Activated gamma-delta T cell treated with Interleukin-2 at 50 U/mL for 16 hours (primary cell): ENCODE measurements at places on chromosomes 12 and 14.

- DNase-seq, result no peak
Observed at GRCh38 chr12:12214635-12215131, 52.2 kb downstream of the LRP6 start.

DNA sequence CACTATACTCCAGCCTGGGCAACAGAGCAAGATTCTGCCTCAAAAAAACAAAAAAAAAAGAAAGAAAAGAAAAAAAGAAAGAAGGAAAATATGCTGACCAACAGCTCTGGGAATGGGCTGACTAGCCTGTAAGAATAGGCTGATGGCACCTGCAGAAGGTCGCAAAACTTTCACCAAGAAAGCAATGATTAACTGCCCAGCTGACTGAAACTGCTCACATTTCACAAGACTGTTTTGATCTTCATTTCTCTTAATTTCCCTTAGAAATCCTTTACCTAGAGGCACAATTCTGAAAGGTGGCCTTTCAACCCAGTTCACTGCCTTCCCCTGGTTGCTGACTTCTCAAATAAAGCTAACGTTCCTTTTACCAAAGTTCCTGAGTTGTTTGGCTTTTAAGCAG, 12.4 kb downstream of the BEST3 start:
- no peak for DNase-seq

DNA sequence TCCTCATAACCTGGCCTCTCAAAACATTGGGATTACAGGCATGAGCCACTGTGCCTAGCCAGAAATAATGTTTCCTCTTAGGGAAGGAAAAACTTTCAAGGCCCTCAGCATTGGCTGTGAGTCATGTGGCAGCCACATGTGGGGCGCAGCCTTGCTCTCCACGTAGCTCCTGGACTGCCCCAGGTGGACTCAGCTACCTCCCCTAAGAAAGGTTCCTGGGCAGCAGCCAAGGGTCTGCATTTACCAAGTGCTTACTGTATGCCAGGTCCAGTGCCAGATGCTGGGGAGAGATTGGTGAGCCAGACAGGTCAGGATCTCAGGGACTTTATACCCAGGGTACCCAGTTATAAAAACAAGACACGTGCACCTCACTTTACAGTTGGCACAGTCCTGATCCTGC, 3.7 kb upstream of the TRPV4 start:
- DNase-seq, result no peak

DNA sequence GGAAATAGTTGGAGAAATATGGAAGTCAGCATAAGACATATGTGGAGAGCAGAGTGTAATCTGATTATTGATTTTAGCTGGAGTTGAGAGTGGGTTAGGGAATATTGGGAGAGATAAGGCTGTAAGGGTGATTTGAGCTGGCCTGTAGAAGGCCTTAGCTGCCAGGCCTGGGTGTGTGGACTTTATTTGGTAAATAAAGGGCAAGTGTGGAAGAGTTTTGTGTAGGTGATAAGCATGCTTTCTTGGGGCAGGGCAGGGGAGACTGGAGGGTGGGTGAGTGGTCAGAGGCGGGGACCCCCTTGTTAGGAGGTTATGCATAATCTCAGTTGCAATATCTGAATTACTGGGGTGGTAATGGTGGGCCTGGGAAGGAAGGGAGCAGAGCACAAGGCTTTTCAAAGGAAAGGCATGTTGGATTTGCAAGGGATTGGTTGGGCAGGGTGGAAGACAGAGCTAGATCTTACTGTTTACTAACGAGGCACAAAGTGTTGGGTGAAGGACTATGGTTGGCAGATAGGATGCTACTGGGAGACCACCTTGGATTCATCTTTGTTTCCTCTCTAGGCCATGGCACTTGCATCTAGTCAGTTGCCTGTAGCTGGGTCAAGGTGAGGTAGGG, 5.5 kb downstream of the KHNYN start:
- no peak for DNase-seq

DNA sequence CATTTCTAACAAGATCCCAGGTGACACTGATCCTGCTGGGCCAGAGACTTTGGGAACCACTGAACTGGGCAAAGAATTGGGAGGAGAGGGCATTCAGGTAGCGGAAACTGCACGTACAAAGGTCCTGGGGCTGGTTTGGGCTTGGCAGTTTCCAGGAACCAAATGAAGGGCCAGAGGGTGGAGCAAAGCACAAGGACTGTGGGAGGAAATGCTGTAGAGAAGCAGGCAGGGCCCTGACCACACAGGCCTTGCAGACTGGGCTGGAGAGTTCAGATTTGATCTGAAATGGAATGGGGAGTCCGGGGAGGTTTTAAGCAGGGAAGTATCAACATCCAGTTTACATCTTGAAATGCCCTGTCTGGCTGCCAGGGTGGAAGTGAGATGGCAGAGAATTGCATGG, 195.1 kb downstream of the PHETA1 start:
- no peak for DNase-seq

- DNase-seq, result no peak
Observed at GRCh38 chr12:60101715-60102114, 505.9 kb downstream of the SLC16A7 start.

DNA sequence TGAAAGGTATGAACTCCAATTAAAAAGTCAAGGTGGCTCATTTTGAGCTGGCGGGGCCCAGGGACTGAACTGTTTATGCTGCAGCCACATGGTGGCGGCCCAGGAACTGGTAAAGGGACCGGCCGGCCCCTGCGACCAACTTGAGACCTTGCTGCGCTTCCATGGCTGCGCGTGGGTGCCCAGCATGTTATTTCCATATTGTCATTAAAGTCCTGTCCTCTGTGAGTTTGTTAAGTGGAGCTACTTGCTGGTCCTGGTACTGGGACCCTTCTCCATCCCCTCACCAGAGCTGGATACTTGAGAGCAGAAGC, 62.3 kb downstream of the BEGAIN start:
- DNase-seq, result peak; percentile 24

- DNase-seq, result no peak
Observed at GRCh38 chr14:104925855-104926609, 1.4 kb downstream of the PLD4 start.

GRCh38 chr12:119920064-119920463, 42.9 kb upstream of the CIT start:
- DNase-seq, result no peak

GRCh38 chr14:99519347-99519881, 38.2 kb downstream of the CCNK start:
- DNase-seq, result no peak

DNA sequence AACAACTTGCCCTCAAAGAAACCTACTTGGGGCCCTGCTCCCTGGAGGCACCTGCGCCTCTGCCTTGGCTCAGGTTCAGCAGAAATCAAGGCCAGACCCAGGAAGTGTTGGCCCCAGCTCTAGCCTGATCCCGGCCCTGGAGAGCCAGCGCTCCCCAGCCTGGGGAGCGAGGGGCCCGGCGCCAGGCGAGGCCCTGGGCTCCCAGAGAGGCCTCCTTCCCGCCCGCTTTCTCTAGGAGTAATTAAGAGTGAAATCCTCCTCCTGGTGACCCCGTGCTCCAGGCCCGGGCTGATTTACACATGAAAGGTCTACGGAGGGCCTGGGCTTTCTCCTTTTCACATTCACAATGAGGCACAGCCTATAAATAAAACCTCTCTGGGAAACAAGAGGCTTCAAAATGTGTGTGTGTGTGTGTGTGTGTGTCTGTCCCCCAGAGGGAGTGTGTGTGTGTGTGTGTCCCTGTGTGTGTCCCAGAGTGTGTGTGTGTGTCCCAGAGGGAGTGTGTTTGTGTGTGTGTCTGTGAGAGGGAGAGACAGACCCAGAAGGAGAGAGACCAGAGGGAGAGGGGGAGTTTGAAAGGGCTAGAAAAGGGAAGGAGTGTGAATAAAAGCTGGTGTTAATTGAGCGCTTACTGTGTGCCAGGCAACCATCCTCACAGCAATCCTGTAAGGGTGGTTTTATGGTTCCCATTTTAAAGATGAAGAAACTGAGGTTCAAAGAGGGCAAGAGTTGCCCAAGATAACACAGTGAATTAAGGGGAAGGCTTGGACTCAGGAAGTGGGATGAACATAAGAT, 23.8 kb upstream of the COX6A1 start:
- no peak for DNase-seq

DNA sequence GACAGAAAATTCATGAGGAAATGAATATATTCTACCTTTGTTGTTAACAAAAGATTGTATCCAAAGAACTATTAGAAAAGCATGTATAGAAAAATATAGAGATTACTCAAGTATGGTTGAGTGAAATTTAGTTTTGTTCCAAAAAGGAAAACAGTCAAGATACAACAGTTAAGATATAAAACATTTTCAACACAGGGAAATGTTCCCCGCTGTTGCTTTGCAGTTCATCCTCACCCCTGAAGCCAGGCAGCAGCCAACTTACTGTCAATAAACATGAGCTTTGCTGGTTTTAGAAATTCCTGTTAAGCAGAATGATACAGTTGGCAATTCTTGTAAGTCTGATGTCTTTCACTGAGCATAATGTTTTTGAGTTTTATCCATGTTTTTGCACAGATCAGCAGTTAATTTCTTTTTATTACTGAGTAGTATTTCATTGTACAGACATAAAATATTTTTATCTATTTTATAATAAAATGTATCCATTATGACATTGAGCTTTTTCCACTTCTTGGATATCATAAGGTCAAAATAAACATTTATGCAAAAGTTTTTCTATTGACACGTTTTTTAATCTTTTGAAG, 1.2 kb upstream of the CLEC2B start:
- no peak for DNase-seq

DNA sequence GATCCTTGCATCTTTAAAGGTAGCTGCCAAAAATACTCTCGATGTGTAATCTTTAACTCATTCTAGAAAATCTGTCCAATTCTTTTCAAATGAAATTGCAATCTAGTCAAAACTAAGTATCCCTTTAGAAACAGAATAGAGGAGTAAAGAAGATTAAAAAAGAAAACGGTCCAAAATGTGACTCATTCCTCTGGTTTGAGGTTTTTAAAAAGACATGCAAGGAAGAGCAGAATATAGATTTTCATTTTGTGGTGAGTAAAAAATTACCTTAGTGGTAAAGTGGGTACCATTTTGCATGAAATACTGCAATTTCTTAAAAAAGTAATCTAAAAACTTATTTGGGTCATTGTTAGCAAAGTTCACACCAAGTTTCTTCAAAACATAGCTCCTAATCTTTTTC, 108.4 kb downstream of the BRMS1L start:
- no peak for DNase-seq

DNA sequence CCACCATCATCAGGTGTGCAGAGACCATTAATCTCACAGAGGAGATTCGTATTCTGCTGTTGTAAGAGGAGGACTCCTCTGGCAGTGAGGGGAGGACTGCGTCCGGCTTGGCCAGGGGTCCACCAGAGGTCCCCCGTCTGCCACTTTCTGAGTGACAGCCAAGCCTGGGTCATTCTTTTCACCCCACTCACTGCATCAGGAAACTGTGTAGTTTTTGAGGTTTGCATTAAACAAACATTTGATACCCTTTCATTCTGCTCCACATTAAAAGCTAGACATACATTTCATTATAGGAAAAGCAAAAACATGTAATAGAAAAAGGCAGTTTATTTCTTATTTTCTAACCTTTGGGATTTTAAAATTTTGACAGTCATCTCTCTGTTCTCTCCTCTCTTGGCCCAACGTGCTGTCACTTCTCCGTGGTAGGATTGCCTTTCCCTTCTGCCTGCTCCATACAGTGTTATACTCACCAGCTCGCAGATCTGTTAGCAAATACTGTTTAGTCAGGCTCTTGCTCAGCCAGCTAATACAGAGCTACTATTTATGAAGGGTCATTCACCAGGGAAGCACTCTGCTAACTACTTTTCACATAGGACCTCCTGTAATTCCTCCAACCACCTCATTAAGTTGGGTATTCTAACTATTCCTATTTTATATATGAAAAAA, 99.3 kb downstream of the PELI2 start:
- DNase-seq, result no peak

DNA sequence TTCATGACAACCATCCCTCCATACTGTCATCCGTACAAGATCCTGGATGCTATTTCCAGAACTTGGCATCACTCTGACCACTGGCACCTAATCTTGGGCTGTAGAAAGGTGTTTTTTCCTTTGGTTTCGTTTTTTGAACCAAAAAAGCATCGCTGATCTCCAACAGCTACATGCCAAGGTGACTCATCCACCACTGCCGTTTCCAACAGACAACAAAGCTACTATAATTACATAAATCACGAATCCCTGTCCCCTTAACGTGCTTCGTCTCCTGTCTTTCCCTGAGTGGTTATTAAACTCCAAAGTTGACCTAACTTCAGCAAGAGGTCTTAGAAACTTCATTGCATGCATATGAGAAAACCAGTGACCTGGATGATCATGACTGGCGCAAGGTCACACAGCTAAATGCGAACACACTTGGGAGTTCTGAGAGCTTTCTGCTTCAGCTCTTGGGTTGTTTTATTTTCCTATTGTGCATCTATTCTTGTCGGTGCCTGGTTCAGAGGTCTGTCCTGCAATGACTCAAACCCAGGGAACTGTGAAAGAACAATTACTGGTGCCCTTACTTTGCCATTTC, 99.9 kb downstream of the PPM1H start:
- no peak for DNase-seq

DNA sequence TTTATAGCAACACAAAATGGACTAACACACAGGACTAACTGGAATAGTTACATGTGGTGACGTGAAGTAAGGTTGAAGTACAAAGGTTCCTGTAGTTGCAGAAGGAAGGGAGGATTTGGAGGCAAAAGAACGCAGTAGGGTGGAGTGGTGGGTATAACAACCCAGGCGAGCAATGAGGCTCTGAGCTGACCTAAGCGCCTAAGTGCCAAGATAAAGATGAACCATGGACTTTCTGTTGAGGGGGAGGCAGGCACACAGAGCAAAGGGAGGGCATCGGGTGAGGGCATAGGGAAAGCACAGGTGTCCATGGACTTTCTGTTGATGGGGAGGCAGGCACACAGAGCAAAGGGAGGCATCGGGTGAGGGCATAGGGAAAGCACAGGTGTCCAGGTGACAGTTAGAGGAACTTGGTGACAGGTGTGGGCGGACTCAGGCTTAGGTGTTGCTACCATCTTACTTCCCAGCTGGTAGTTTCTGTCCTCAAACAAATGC, 15.2 kb downstream of the SCNN1A start:
- no peak for DNase-seq

DNA sequence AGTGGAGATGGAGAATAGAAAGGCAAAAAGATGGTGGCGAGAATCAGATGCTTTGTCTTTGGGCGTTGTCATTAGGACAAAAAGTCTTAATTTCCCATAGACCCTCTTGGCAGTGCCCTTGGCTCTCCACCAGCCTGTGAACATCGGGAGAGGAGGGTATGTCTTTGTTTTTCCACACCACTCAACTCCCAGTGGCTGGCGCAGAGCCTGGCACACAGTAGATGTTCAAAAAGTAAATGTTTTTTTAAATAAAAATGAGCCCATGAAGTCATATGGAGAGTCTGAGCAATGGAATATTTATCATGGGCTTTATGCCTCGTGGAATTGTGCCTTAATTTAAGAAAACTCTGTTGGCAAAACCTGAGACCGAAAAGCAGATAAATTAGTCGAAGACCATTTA, 90.4 kb downstream of the SRGAP1 start:
- DNase-seq, result no peak
